Activated T-cell treated with anti-CD3 and anti-CD28 coated beads for 4 hours (primary cell): ENCODE measurements at places on chromosomes 12 and 14.

GRCh38 chr14:63761351-63762117 is 33.7 kb upstream of the SGPP1 start:
- no peak for DNase-seq

- peak; percentile 34 for DNase-seq
Observed at GRCh38 chr14:102362084-102362483, 606 bp downstream of the CINP start.

- DNase-seq, result no peak
Observed at GRCh38 chr14:69999261-69999674, 120.1 kb downstream of the SMOC1 start.

GRCh38 chr12:124919521-124920352 is 5.3 kb upstream of the UBC start:
- no peak for DNase-seq

GRCh38 chr14:63897721-63898163 is 44.9 kb downstream of the SYNE2 start:
- DNase-seq, result no peak

DNA sequence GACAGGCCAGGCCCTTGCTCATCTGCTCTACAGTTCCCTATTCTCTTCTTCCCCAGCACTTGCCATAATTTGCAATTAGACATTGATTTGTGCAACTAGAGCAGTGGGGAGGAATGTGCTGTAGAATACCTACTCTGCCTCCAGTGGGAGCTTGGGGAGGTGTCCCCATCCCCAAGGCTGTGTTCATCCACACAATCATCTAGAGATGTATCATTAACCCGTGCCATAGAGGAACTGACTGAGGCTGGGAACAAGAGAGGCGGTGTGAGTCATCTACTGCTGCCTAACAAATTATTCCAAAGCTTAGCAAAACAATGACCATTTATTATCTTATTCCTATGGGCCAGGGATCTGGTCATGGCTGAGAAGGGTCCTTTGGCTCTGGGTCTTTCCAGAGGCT is 5.1 kb upstream of the OTUB2 start:
- DNase-seq, result no peak

GRCh38 chr14:53501361-53502211 is 348.5 kb upstream of the DDHD1 start:
- DNase-seq, result no peak

DNA sequence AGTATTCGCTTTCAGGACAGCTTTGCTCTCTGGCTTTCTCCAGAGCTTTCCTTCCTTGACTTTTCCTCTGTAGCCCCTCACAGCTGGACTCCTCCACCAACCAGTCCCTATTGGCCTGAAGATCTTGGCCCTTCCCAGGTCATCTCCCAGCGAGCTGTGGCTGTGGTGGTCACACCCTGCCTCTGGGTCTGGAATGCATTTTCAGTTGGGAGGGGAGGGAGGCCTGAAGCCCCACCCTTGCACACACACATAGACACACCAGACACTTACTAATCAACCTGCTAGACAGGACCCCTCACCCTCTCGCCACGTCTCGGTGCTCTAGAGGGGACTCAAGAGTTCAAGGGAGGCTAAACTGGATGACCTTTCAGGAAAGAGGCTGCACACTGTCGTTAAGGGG is 13.9 kb downstream of the JDP2 start:
- no peak for DNase-seq

DNA sequence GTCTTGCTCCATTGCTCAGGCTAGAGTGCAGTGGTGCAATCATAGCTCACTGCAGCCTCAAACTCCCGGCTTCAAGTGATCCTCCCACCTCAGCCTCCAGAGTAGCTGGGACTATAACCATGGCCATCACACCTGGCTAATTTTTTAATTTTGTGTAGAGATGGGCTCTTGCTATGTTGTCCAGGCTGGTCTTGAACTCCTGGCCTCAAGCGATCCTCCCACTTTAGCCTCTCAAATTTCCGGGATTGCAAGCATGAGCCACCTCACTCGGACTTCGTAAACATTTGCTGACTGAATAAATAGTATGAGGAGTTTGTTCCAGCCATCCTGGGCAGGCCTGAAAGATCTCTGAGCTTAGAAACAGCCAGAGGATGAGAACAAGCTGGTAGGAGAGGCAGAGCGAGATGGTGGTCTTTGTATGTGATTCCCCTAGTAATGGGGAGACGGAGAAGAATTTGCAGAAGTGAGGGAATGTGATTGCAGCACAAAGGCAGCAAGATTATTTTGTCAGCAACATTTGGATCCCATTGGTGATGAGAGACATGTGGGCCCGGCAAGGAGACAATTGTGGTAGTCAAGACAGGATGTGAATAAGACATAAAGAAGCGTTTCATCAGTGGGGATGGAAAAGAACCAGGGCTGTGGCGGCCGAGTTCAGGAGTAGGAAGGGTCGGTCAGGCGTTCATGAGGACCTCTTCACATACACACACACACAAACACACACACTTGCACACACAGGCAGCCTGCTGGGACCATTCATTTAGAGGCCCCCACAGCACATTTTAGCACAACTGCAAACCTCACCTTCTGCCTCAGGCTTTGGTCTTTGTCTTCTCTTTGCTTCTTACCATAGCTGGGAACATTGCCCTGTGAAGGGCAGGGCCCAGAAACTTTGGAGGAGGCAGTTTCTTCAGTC is 155.5 kb downstream of the ZFP36L1 start:
- no peak for DNase-seq

GRCh38 chr12:53492188-53492587 is 7.1 kb downstream of the MAP3K12 start:
- DNase-seq, result no peak

GRCh38 chr14:26191671-26192070 is 406.2 kb downstream of the NOVA1 start:
- DNase-seq, result no peak

DNA sequence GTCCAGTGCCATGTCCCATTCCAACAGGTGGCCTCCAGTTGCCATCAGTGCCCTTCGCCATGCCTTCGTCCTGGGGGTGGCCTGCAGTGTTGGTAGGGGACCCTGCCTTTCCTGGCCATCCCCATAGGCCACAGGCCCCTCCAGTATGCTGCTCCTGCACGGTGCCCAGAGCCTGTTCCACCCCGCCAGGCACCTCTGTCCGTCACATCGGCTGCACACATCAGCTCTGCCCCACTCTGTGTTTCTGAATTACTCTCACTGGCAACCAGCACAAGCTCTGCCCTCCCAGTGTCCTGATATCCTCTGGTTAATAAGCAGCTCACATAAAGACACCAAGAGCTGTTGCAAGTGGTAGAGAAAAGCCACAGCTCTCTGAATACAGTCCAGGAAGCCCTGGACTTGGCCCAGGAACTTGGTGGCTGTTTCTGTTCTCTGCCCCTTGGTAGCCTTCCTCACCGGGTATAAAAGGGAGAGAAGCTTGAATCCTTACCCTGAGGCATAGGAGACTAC is 31.3 kb upstream of the ATP2A2 start:
- no peak for DNase-seq

GRCh38 chr12:57983146-57983857 is 41.9 kb downstream of the ATP23 start:
- no peak for DNase-seq

DNA sequence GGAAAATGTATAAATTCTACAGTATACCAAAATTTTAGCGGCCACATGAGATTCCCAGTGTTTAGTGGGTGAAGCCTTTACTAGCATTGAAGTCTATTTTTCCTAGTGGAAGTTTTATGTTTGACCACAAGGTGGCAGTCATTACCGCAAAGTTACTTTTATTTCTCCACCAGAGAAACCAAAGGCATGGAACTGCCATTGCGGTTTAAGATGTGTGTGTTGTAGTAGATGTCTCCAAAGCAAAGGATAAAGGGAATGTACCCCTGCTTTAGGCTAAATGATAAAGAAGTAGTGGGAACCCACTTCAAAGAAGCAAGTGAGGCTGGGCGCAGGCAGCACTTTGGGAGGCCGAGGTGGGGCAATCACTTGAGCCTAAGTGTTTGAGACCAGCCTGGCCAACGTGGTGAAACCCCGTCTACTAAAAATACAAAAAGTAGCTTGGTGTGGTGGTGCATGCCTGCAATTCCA is 140.5 kb downstream of the PRKCH start:
- no peak for DNase-seq

DNA sequence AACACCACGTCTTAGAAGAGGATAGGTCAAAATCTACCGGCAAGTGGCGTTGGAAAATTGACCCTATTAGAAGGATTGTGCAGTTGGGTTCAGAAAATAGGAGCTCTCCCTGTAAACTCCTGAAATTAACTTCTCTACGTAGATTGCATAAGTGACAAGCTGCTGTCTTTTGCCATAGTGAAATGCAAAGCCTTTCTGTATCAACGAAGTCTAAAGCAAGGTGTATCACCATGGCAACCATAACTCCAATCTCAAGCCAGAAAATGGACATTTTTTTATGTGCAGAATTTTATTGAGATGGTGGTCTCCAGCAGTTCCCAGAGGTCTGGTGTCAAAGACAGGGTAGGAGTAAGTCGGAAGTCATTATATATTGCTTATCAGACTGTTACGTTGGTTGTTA is 367.7 kb upstream of the NOVA1 start:
- no peak for DNase-seq

DNA sequence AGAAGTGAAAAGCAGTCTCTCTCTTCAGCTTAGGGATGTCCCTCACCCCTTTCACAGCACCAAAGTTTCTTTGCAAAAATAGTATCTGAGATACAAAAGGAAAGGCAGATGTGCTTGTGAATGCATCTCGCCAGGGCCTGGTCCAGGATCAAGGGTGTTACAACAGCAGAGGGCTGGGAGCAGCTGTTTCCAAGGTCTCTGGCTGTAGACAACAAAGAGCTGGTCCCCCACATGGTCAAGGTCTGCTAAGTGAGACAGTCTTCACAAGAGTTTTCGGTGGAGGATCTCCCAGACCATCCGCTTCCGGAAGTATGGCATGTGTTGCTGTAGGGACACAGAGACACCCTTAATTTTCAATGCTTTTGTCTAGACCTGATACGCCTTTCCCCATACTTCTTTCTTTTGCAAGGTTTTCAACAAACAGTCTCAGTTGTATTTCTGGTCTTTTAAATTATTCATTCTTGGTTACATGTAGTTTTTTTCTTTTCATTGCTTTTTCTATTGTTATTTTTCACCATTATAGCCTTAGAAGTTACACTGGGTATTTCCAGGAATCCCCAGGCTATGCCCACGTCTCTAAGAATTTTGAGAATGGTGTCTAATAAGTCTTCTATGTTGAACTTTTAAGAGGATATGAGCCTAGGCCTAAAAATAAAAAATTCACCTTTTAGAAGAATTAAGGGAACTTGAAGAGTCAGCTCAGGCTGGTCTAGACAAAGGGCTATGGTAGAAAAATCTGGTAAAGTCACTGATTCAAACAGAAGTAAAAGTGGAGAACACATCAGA is 41.0 kb upstream of the COL2A1 start:
- no peak for DNase-seq

DNA sequence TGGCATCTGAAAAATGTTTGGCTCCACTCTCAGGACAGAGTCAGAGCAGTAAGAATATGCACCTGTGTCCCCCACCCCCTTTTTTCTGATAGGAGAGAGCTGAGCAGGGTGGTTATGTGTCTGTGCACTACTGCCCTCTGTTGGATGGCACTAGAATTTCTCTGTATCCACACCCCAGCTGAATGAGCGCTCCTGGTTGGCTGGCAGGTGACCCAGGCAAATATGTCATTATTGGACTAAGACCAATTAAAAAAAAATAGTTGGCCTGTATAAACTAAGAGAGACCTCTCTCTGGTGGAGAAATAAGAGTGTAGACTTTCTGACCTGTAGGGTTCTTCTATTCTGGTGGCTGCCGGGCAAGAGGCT is 107.0 kb downstream of the PTCSC3 start:
- no peak for DNase-seq

- no peak for DNase-seq
Observed at GRCh38 chr14:82779301-82779700, 1245.6 kb upstream of the SEL1L start.

DNA sequence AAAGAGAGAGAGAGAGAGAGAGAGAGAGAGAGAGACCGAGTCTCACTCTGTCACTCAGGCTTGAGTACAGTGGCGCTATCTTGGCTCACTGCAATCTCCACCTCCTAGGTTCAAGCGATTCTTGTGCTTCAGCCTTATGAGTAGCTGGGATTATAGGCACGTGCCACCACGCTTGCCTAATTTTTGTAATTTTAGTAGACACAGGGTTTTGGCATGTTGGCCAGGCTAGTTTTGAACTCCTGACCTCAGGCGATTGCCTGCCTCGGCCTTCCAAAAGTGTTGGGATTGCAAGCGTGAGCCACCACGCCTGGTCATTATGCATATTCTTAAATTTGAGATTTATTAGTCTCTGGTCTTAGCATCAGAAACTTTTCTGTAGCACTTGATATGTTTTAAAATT is 317.9 kb upstream of the ATP2B1 start:
- DNase-seq, result no peak

DNA sequence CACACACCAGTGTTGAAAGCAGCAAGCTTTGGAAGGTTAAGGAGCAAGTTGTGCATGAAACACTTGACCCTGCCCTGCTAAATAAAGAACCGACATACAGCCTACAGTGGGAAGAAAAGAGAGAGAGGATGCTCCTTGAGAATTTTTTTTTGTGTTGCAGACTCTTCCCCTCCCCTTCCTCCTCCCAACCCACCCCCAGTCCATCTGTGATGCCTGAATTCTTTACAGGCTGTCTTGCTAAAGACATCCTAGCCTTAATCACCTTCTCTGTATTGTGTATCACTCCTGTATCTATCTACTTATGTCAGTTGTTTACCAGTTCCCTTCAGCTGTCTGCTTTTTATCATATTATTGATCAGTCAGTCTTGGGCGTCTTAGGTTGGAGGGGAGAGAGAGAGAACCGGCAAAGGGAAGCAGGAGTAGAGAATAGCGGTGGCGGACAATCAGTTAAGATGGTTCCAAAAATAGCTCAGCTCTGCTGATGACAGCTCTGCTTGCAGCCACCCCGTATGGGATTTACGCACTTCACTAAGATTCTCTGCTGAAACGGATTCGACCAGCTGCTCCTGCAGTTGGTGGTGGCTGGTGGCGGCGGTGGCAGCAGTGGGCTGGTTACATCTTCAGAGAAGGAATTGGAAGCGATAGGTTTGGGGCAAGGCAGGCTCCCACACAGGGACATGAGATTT is 664.7 kb downstream of the NRXN3 start:
- DNase-seq, result no peak

DNA sequence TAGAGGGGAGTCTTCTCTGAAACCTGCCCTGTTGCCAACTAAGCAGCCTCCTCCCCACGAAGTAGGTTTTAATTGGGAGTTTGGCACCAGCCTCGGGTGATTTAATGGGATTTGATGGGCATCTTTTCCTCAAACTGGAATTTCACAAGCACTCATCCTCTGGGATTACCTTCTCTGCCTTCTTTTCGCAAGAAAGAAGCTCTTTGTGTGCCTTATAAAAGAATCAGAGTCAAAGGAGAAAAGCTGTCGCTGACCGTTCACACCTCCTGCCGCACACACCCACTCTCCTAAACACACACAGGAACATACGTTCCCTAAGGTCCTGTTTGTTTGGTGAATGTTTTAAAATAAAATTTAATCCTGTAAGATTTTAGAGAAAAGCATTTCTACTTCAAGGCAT is 84.0 kb downstream of the PRMT8 start:
- no peak for DNase-seq
